Left renal cortex interstitium (tissue), 4 donors: ENCODE measurements at places on chromosomes 2 and 18. TPM values are rescaled to one million over a fixed set of nuclear protein-coding genes. Genes with fewer than 3 reads are reported as not detected.

The NMUR1 gene
- 0.78 TPM for polyA plus RNA-seq

GRCh38 chr2:218894151-218894879 is 13.7 kb downstream of the WNT10A start:
- no peak for DNase-seq

DNA sequence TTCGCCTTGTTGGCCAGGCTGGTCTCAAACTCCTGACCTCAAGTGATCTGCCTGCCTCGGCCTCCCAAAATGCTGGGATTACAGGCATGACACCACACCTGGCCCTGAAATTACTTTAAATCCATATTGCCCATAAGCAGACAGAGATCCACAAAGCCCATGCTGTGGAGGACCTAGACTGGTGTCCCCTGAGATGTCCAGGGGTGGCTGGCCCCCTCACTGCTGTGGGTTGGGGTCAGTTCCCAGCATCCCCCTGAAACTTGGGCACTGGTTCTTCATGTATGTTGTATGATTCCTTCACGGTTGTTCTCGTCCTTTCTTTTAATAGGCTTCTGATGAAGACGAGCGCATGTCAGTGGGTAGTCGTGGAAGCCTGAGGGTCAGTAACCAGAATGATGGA is 78.1 kb upstream of the RBM44 start:
- no peak for DNase-seq

DNA sequence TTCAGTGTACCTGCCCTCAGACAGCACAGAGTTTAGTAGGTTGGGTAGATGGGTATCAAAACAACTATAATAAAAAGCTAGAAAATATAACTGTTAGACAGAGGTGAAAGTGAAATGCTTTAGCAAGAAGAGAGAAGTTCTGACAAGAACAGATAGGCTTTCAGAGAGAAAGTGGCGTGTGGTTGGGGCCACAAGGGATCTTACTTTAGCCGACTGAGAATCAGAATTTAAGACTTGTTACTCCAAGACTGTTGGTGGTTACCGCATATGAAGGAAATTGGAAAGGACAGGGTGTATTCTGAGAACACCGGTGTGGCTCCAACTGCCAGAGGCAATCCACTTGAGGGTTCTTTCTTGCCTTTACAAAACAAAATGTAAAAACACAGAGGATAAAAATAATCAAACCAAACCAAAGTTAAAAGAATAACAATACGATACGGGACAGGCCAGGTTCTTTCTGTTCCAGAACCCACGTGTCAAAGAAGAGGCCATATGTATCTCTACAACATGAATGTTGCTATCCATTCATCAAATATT is 44.4 kb upstream of the AGPS start:
- DNase-seq, result no peak

The ZCCHC2 gene
- 17.8 TPM for polyA plus RNA-seq

DNA sequence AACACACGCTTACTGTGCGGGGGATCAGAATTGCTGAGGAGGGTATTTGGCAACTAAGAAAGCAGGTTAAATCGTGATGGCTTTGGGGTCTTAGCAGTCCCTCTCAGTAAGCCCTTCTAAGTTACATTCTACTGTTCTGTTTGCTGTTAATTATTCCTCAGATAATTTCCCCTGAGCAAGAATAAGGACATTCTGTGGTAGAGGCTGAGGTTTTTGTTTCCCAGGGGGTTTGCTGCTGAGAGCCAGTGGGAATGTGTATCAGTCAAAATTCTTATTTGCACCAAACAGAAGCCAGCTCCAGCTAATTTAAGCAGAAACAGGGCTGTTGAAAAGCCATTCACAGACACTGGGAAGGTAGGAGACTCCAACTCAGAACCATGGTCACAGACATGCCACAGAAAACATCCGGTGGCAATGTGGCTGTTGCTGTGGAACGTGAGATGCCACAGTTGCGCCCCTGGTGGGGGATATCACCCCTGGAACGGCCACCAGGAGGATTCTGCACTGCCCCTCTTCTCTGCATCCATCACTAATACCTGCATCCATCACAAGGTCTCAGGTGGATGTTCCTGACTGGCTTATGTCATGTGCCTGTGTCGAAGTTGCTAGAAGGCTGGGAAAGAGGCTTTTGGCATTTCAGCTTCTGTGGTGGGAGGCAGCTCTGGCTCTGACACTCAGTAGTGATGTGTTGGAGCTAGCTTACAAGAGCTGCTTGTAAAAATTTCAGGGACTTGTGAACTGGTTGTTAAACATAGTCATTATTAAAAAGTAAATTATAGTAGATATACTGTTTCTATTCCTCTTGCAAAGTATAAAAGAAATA is 23.2 kb downstream of the SLC4A3 start:
- no peak for DNase-seq

DNA sequence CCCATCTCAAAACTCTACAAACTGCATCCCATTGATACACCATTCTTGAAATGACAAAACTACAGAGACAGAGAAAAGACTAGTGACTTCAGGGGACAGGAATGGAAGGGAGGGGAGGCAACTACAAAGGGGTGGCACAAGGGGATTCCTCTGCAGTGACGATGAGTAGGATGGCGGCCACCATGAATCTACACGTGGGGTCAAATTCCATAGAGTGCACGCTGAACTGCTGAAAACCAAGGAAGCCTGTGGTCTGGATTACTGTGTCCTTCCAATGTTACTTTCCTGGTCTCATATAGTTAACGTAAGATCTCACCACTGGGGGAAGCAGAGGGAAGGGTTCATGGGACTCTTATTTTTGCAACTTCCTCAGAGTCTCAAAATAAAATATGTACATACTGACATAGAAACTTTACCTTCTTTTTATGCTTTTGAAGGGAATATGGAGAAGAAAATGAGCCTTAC is 23.6 kb downstream of the COX7A2L start:
- no peak for DNase-seq

GRCh38 chr2:29811378-29811777 is 110.0 kb downstream of the ALK start:
- no peak for DNase-seq

- DNase-seq, result no peak
These were observed 243.1 kb upstream of the TNP1 start for GRCh38 chr2:217102956-217103355.

DNA sequence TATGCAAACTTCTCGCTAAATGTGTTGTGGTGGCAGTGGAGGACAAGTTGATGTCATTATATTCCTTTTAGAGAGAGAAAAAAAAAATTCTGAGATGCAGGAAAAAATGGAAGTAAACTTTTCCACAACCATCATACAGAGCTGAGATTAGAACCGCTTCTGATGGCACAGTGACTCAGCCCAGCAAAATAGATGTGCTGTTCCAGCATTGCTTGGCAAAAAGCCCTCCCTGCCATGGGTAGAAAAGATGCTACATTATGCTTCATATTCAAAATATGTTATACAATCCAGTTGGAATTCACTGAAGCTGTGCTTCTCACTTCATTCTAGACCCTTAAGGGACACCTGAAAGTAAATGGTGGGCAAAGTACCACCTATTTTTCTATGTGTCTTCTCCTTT is 1047.6 kb upstream of the FANCL start:
- DNase-seq, result no peak

The CHRNG gene
- polyA plus RNA-seq, result 1.4 TPM

The DHRS9 gene
- 0.90 TPM for polyA plus RNA-seq

The IGFBP5 gene
- polyA plus RNA-seq, result 421 TPM

GRCh38 chr2:165584126-165584654 is 114.7 kb downstream of the CSRNP3 start:
- no peak for DNase-seq

DNA sequence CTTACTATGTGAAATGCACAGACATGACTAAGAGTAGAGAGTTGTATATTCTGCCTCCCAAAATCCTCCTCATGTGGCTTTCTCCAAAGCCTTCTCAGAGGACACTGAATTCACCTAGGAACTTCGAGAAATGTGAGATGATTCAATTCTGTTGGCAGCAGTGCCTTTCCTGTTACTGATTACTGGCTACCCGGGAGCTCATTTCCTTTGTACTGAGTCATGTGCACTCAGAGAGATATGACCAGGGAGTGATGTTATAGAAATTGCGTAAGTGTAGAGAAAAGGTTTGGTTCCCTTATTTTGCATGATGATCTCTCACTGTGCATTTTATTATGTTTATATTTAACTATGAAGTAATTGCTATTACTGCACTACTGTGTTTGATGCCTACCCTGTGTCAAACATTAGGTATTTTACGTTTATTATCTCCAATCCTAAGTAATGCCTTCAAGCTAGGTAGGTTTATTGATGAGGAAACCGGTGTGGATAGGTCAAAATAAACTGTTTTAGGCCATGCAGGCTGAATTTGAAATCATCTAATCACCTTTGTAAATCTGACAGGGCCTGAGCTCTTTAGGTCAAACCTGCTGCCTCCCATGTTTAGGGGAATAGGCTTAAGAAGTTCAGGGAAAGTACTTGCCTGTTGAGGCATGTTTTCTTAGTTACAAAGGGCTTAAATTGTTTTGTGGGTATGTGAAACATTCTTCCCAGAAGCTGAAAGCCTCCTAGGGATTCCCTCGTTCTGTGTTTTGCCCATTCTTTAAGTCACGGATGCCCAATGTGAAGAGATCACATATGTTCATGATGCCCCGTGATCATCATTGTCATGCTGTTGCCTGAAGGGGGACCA is 86.8 kb downstream of the FMNL2 start:
- no peak for DNase-seq

DNA sequence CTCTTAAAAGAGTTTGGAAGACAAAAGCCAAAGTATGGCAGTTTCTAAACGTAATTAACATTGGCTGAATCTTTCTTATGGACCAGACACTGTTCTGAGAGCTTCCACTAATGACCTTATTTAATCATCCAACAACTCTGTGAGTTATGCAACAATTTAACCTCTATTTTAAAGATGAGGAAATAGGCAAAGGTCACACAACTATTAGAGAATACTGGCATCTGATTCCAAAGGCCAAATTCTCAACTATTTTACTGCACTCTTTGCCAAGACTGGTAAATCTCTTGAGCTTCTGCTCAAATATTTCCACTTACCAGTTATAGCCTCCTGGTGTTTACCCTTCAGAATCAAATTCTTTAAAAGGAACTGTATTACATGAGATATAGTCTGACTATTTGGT is 42.1 kb upstream of the ERMN start:
- DNase-seq, result no peak

The CYP27A1 gene
- polyA plus RNA-seq, result 57.0 TPM

- DNase-seq, result no peak
These were observed 39.2 kb downstream of the MYO7B start for GRCh38 chr2:127574656-127575055.

- no peak for DNase-seq
These were observed 114.5 kb downstream of the METTL8 start for GRCh38 chr2:171319164-171319810.

DNA sequence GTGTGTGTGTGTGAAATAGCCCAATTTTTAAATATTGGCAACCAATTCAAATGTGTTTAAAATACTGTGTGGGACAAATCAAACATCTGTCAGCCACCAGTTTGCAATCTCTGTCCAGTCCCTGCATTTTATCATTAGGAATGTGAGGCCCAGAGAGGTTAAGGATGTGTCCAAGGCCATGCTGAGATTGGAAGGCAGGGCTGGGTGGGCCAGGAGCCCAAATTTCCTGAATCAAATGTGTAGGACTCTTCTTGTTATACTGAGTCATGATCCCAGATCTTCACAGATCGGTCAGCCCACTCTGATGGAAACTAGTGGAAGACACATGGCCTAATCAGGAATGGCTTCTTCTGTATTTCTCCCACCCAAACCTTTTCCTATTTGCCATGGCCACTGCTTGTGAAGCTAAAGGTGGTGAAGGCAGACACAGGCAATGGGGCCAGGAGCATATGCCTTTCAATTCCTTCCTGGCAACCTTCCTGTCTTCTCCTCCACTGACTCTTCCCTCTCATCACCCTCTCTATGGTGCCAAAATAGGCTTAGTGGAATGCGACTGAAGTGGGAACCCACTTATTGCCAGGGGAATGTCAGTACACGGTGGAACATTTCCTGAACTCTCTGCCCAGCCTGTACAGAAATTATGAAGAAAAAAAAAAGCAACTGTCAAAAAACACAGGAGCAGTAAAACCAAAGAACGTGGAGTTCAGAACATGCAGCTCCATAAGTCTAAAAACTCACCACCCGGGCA is 35.5 kb downstream of the ZEB2 start:
- DNase-seq, result no peak

DNA sequence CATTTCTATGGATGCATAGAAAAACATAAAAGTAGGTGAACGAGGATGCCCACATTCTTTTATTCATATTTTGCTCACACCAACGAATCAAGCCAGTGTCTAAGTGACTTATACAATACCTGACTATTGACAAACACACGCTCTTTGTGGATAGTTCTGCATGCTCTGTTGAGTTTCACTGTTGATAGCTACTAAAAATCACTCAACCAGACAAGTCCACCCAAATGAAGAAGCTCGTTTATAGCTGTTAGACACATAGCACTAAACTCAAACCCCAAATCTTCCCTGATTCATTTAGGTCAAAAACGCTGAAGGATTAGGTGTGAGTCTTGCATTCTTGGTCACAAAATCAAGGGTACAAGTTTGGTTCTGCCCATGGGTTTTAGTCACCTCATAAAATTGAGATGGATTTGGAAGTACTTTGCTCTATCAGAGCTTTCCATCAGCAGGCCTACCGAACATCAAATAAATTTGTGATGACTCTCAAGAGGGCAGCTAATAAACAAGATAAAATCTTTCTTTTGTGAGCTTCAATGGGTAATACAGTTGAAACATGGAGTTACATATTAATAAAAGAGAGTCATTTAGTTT is 92.7 kb upstream of the ETAA1 start:
- DNase-seq, result no peak

GRCh38 chr2:128541448-128541847 is 222.8 kb upstream of the HS6ST1 start:
- DNase-seq, result no peak

The CRYGC gene
- not detected for polyA plus RNA-seq

The SERPINB3 gene
- 0.13 TPM for polyA plus RNA-seq

GRCh38 chr2:121472470-121472993 is 58.1 kb upstream of the RNU4ATAC start:
- DNase-seq, result no peak

The EML6 gene
- 16.2 TPM for polyA plus RNA-seq

DNA sequence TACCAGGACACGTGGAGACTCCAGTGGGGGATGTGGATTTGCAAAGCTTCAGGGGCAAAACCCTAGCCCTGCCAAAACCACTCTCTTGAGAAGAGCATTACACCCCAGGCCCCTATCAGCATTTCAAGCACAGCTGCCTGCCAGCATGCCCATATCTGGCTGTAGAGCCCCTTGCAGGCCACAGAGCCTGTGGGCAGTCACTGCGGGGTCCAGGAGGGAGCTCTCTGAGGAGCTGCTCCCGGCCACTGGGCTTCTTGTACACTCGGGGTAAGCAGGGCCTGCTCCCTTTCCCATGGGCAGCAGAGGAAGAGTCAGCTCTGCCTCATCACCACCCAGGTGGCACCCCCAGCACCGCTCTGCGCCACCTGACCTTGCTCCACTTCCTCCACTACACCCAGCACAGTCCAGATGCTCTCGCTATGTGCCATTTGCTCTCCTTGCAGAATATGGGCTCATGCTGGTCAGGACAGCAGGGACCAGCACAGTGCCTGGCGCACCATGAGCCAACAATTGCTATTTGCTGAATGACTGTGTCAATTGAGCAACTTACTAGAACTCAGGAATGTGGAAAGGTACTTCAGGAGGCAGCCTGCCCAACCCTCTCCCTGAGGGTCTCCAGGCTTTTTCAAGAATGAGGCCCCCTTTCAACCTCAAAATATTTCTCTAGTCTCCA is 7.4 kb downstream of the CHST10 start:
- DNase-seq, result no peak
